ENCODE measurements at places on chromosomes 4 and X. TPM values are rescaled to one million over a fixed set of nuclear protein-coding genes. Genes with fewer than 3 reads are reported as not detected.

GRCh38 chr4:2871911-2872310, 28.3 kb downstream of the ADD1 start:
- H3K4me1 ChIP-seq: peaks cover 50% of the 10 kb centered on the region
- no peak for DNase-seq
- H3K4me3 ChIP-seq: no peak overlapping the region
- peaks cover 6% of the 10 kb centered on the region for H3K36me3 ChIP-seq

DNA sequence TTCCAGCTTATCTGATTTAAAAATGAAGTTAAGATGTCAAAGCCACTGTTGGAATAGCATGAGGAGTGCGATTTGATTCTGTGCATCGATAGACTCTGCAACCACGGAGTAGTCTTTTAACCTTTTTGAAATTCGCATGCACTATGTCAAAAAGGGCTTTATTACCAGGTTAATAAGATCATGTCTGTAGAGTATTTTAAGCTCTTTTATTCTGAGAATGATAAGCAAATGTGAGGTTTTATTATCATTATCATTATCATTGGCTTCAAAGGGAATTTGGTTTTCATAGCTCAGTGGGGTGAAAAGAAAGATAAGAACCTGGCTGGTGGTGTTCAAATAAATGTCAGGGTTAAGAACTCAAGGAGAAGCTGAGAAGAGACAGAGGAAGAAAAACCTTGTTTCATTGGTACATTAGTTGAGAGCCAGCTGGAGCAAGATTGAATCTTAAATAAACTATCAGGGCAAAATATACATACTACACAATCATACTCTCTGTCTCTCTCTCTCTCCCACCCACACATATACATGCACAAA, 102.6 kb downstream of the MMRN1 start:
- H3K4me3 ChIP-seq: no peak overlapping the region
- no peak for DNase-seq
- H3K27me3 ChIP-seq: no peaks in the 10 kb centered on the region
- no peaks in the 10 kb centered on the region for H3K36me3 ChIP-seq
- no peak overlapping the region for H3K27ac ChIP-seq

DNA sequence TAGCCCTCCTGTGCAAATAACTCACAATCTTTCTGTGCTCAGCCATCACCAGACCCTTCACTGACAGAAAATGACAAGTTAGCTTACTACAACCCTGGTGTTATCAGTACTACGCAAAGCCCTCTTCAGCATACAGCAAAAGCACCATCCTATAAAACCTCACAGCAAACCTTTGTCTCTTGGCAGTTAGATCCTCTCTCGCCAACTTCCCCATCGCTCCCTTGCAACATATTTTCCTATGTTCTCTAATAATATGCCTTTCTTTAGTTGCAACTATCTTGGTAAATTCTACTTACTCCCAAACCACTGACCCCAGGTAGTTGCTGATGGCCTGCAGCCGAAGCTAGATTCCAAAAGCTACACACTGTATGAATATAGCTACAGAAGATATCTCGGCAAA, 856.9 kb upstream of the FRG1 start:
- no peak overlapping the region for H3K4me3 ChIP-seq
- peaks cover 10% of the 10 kb centered on the region for H3K4me1 ChIP-seq
- DNase-seq: no peak
- H3K27ac ChIP-seq: no peak overlapping the region
- no peaks in the 10 kb centered on the region for H3K27me3 ChIP-seq

DNA sequence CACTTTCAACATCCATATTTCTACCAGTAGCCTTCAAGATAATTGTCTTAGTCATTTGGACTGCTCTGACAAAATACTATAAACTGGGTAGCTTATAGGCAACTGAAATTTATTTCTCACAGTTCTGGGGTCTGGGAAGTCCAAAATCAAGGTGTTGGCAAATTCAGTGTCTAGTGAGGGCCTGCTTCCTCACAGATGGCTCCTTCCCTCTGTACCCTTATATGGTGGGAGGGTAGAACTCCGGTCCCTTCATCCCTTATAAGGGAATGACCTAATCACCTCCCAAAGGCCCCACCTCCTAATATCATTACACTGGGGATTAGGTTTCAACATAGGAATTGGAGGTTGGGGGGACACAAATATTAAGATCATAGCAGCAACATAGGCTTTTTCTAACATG, 7.4 kb upstream of the TBC1D25 start:
- H3K27ac ChIP-seq: peak overlapping the region; percentile 3
- DNase-seq: no peak
- no peaks in the 10 kb centered on the region for H3K27me3 ChIP-seq
- peaks cover 7% of the 10 kb centered on the region for H3K36me3 ChIP-seq

The KLHL15 gene
- 16.2 TPM for total RNA-seq

The FSTL5 gene
- total RNA-seq: 10.6 TPM

The GYPE gene
- not detected for total RNA-seq
